ENCODE measurements at places on chromosomes 1 and 21.

DNA sequence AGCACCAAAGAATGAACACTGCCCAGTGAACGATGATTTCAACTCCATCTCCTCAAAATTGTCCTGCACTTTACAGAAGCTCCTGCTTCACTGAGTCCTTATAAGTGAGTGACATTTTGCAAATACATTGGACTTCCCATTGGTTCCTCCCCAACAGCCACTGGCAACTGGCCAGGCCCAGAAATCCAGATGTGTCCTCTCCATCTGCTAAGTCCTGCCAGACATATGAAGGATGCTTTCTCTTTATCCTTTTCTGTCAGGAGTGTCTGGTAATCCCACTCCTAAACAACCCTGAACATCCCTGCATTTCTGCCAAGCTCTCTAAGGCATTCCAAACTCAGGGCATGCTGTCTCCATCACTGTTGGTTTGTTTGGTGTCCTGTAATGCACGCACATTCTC is 271.8 kb downstream of the RRAGC start:
- no peak for DNase-seq

DNA sequence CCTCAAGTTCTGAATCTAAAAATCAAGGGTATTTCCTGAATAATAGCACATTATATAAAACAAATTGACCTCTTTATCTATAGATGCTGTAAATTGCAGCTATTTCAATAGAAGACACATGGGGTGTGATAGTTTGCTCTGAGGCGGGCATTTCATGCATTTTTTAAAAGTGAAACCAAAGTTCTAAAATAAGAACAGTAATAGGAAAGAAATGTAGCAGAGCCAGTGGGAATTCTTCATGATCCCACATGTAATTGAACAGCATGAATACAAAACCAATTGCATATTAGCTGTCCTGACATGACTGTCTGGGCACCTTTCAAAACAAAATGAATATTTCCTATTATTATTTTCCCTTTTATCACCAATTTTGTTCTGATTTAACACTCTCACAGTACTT is 85.0 kb downstream of the RGS21 start:
- no peak for DNase-seq

DNA sequence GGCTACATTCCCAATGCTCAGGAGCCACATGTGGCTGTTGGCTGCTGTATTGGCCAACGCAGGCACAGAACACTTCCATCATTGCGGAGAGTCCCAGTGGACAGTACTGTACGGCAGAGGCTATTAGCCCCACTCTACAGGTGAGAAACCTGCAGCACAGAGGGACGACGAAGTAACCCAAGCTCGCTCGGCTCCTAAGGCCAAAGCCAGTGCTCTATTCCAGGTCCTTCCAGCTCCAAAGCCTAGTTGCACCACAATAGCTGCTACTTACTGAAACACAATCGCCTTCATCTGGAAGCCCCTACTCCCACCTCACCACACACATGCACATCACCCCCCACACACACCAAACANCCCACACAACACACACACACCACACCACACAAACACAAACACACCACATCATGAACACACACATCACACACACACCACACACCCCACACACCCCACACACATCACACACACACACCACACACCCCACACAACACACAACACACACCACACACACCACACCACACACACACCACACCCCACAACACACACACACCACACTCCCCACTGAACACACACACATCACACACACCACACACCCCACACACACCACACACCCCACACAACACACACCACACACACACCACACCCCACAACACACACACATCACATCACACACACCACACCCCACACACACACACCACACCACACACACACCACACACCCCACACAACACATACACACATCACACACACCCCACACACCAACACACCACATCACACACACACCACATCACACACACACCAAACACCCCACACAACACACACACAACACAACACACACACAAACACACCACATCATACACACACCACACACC is 3.2 kb downstream of the LYPD8 start:
- DNase-seq, result no peak

DNA sequence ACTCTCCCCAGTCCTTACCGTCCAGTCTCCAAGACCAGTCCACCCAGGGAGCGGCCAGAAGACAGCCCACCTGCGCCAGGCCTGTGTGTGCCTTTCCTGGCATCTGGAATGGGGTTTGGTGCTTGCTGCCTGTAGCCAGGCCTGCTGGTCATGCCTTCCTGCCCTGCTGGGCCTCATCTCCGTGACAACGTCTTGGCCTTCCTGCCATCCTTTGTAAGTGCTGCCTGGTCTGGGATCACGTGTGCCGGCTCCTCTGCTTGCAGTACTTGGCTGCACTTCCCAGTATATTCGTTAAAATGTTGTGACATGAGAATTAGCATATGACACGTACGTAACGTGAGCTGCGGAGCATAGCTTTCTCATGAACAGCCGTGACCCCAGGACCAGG is 145.3 kb upstream of the COL6A1 start:
- no peak for DNase-seq

GRCh38 chr1:225539575-225539974 is 111.7 kb upstream of the LBR start:
- no peak for DNase-seq

DNA sequence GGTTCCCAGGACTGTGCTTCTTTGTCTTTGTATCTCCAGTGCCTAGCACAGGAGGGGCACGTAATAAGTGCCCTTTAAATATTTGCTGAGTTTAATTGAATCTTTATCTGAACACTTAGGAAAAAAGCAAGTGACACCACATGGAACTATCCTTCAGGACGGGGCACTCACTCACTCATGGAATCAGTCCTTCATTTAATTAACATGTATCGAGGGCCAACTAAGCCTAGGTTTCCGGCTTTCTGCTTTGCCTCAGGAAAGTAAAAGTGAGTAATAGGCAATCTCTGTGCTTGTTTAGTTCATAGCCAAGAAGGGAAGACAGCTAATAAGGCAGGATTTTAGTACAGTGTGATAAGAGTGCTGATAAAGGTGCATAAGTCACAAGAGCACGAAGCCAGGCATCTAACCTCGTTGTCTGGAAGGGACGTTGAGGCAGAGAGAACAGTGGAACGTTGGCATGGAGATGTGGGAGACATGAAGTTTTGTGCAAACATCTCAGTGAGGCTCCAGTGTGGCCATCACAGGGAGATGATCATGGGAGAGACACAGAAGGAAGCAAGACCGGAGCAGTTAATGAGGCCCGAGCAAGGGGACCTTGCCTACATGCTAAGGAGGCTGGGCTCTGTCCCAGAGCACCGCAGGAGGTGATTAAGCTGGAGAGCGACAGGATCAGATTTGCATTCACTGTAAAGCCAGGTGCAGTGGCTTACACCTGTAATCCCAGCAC is 54.1 kb upstream of the TRIM67 start:
- DNase-seq, result no peak

DNA sequence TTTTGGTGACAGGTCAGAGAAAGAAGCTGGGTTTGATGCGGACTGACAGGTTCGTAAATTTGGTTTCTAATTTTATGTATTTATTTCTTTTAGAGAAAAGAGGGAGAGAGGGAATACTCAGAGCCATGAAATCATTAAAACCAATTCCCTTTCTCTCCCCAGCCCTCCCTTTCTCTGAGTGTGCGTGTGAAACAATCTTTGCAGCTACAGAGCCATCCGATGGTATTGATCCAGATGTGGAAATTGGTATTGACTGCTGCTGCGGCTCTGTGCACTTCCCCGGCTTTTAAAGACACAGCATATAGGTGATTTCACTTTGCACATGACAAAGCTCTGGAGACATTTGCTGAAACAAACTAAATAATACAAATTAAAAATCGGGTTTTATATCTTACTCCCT is 42.4 kb upstream of the PBX1 start:
- no peak for DNase-seq

GRCh38 chr21:46322351-46323226 is 1.1 kb downstream of the C21orf58 start:
- DNase-seq, result no peak

DNA sequence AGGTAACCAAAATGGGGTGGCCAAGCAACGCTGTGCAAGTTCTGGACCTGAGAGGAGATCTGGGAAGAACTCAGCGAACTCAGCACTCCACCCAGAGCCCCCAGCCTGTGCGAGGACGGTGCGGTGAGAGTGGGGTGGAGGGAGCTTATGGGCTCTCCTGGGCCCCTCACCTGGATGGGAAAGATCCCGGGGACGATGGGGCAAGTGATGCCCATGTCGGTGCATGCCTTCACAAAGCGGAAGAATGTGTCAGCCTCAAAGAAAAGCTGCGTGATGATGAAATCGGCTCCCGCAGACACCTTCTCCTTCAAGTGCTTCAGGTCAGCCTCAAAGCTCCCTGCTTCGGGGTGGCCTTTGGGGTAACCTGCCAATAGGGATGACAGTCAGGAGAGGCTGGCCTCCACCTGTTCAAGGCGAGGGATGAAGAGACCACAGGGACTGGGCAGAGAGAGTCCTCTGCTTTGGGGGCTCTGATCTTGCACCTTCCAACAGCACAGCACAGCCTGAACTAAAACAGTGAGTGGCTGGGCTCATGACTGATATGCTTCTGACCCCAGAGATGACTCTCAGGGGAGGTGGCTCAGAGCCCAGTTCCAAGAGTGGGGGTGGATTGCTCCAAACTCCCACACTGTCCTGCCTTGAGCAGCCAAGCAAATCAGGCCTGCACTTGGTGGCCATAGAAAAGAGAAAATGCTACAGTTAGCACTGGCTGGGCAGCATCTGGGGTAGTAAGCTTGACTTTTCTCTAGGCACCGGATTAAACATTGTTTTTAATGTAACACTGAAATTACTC is 9.5 kb downstream of the MTHFR start:
- no peak for DNase-seq

DNA sequence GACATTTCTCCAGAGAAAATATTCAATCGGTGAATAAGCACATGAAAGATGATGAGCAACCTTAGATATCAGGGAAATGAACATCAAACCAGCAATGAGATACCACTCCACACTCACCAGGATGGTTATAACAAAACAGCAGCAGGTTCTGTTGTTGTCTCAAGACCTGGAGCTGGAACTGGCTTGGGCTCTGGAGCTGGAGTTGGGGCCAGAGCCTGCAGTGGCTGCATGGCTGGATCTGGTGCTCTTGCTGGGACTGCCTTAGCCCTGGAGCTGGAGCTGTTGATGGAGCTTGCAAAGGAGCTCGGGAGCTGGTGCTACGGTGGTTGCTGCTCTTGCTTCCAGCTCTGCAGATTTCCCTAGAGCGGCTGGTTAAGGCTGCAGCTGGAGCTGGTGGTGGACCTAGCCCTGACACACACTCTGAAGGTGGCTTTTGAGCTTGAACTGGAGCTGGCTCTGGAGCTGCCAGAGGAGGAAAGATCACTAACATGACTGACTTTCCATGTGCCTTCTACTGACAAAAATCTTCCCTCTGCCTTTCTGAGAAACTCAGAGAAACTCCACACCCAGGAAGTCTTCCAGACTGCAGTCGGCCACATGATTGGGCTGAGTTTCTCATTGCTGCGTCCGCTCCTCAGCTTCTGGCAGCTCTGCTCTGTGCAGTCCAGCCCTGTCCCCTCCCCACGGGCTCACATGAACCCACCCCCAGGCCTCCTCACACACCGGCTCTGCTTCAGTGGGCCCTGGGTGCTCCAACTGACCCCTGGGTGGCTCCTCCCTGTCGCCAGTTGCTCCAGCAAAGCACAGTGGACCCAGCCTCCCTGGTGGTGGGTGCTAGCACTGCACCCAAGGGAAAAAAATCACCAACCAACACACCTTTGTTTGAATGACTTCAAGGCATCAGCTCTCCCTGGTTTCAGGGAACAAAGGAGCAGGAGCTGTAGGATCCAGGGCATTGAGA is 139.1 kb upstream of the FMN2 start:
- no peak for DNase-seq

DNA sequence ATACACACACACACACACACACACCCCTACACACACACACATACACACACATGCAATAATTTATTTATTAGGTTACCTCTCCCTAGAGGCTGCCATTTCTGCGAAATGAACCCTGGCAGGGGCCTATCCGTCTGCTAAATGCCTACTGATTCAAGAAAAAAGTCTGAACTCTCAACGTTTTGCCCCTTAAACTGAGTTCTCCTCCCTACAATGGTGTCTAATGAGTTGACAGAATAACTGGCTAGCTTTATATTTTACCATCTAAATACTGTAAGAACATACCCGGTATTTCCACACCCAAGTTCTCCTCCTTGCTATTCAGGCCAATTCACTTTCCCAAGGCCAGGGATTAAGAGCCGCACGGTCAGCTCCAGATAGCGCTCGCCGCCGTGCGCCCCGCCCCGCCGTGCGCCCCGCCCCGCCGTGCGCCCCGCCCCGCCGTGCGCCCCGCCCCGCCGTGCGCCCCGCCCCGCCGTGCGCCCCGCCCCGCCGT is 339 bp upstream of the RNPC3 start:
- DNase-seq, result no peak
